ENCODE measurements at places on chromosomes 12 and 14.

DNA sequence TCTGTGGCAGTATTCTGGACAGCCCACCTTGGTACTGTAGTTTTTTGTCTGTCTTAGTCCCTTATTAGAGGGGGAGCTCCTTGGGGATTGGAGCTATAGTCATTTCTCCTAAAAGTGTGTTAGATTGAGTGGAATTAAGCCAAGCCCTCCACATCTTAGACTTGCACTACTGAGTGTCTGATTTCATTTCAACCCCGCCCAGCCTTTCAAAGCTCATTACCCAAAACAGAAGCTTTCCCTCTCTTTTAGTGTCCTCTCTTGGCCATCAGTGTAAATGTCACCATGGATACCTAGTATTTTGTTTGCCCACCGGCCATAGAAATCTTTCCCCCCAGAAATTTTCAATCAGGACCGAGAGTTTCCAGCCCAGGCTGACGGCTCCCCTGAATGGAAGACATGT is 74.5 kb downstream of the LRRC74A start:
- no peak for DNase-seq

GRCh38 chr14:100904307-100905087 is 975 bp upstream of the RTL1 start:
- DNase-seq = no peak

DNA sequence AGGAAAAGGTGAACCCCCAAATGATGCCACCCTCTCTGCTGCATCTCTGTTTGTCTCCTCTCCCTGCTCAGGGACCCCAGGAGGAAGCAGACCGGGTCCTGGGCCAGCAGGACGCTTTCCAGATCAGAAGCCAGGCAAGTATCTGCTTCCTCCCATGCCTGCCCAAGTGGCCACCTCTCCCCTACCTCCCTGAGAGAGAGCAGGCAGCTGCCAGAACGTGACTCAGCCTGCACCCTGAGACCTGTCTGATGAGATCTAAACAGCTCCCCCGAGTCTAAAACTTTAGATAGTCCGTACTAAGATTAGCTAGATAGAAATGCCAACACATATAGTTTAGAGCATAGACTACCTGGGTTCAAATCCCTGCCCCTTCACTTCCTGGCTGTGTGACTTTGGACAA is 31.2 kb upstream of the OAS1 start:
- no peak for DNase-seq

DNA sequence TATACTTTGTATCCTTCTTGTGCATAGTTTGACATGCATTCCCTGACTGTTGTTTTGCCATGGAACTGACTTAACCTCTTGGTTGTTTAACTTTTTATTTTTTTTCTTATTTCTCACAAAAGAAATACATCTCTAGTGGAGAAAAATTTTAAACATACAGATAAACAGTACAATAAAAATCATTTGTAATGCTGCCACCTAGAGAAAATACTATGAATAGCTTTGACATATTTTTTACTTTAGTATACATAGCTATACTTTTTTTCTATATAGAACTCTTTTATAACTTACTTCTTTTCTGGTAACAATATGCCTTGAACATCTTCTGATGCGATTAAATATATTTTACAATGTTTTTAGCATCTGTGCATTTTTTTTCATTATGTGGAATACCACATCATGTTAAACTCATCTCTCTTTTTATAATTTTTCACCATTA is 184.5 kb downstream of the AKAP6 start:
- no peak for DNase-seq

DNA sequence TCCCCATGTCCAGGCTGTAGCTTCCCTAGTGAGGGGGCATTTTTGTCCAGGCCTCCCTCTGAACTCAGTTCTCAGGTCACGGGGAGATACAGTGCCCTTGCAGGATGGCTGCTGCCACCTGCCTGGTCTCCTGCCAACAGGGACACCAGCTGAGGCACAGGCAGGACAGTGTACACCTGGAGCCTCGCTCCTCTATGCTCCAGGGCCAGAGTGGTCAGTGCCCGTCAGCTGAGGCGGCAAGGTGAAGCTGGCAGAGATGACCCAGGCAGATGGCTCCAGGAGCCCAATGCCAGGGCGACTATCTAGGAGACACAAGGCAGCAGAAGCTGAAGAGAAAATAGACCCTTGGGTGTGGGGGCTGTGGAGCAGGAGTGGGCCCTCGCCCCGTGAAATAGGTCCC is 12.6 kb downstream of the TUBA1C start:
- DNase-seq = no peak

GRCh38 chr12:116880817-116881324 is 370 bp downstream of the HRK start:
- no peak for DNase-seq

- DNase-seq = no peak
Observed at GRCh38 chr12:52681526-52682380, 1.5 kb upstream of the KRT1 start.

DNA sequence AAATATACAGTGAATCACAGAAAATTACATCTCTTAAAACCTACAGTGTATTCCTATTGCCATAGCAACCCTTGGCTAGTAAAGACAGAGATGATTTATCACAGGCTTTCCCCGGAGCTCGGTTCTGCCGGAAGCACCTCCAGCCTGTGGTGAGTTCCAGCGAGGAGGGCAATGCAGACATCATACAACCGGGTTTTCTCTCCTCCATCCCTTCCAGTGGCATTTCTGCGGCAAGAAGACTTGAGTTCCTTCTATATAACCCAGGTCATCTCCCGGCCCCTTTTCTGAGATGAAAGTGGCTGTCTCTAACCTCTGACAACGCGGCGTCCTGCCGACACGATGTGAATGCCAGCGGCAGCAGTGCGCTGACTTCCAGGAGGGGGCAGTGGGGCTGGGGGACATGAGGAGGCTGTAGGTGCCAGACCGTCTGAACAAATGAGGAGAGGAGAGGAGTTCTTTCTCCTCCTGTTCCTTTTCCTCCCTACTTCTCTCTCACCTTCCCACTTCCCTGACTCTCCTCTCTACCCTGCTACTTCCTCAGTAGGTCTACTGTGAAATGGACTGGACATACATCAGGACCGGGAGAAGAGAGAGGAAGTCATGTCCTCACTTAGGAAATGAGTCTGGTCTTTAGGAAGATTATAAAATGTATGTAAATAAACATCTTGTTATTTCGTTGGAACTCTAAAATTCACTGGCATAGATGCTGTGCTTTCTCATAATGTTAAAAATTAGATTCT is 68.6 kb upstream of the MAX start:
- DNase-seq = no peak

GRCh38 chr14:84029720-84030119 is 1500.2 kb upstream of the FLRT2 start:
- DNase-seq = no peak

DNA sequence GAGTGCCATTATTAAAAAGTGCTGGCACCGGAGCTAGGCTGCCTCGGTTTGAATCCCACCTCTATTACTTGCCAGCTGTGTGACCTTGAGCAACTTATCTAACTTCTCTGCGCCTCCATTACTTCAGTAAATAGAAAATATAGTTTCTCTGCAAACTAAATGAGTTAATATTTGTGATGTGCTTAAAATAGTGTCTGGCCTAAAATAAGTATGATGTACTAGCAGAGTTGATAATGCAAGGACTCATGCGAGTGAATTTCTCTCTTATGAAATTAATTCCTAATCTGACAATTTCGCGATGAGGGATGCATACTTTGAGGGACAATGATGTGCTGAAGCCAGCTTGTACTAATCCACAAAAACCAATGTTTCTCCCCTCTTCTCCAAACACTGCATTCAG is 180.8 kb upstream of the NTF3 start:
- DNase-seq = no peak

- no peak for DNase-seq
Observed at GRCh38 chr14:69820991-69821390, 23.9 kb upstream of the SLC10A1 start.

DNA sequence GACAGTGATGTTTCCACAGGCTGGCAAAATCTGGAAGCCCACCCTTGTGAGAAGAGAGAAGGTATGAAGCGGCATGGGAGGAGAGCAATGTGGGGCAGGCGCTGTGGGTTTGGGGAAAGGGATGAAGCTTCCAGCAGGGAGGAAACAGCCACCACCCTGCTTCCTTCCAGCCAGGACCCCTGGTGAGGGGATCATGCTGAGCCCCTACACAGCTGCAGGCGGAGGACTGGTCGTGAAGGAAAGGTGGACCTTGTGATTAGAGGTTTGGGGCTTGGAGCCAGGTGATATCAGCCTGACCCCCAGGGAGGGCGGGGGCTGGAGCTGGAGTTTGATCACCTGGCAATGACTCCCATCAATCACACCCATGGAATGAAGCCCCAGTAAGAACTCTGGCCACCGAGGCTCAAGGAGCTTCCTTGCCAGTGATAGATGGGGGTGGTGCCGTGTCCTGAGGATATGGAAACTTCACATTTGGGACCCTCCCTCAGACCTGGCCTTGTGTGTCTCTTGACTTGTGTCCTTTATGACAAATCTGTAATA is 48.6 kb downstream of the RIMBP2 start:
- no peak for DNase-seq

Data from NCI-H187 treated with DMSO at 0.1 percent for 48 hours (cell line).